ENCODE measurements at places on chromosomes 7 and 10.

DNA sequence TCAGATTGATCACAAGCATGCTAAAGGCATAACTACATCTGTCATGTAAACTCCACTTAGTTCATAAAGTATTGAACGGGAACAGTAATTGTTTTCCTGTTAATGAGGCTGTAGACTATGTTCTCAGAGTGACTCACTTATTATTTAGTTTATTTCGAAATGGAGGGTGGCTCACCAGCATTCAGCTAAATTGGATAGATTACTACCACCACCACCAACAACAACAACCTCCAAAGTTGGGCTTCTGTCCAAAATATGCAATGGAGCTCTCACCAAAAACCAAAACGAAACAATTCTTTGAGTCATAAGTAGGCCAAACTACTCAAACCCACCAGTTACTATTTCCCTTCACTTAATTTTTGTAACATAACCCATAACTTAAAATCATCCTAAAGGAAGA lies 127.9 kb upstream of the NRBF2 start:
- no peak for DNase-seq

GRCh38 chr7:70171369-70171920 lies 573.2 kb downstream of the AUTS2 start:
- no peak for DNase-seq

DNA sequence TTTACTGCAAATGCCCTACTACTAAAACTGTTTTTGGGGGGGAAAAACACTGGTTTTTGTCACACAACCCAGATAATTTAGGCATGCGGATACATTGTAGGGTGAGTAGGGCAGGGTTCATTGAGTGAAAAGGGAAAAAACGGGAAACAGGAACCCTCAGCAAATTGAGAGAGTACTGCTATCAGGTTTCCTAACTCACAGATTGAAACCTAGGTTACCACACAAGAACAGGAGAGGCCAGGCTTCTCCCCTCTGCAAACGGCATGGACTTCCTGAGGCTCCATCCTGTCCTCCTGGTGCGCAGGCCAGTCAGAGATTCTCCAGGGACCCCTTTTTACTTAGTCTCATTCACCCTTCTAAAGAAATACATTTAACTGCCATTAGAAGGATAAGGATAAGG lies 30.6 kb downstream of the AVL9 start:
- DNase-seq, result no peak

GRCh38 chr10:22444219-22444788 lies 99.0 kb downstream of the SPAG6 start:
- DNase-seq, result no peak

DNA sequence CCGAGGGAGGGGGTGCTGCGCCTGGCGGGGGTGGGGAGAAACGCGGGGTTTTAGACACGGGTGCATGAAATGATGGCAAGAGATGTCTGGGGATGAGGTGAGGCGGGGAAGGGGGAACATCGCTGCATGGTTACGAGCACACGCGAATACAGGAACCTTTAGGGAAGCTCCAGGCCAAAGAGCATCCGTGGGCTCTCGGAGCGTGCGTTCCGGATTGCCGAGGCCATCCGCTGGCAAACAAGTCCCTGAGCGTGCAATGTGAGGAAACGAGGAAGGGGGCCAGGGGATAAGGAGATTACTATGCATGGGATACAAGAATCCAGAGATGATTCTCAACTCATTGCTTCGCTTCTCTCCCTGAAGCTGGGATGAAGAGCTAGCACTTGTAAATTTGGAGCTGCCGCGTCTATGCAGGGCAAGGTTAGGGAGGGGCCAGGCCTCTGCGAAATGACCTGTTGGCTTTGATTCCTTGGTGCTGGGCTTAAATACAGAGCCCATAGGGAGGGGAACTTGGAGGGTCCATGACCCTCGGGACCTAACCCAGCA lies 520 bp upstream of the WNT2 start:
- DNase-seq, result no peak

DNA sequence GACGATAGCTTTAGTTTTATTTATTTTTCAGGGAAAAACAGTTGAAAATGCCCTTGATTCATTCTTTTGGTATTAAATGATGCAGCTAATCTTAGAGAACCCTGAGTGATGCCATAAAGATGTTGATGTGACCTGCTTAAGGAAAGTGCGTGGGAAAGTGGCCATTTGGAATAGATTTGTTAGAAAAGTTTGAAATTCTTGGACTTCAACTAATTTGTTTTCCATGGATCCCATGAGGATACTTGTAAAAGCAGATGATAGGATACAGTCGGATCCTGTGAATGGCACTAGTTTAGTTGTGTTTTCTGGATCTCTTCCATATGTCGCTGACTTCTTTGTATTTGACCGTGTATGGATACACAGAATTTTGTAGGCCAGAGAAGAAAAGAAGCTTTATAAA lies 69.0 kb downstream of the SEPTIN7 start:
- DNase-seq, result no peak

GRCh38 chr10:133391249-133391635 lies 2.7 kb upstream of the MTG1 start:
- DNase-seq, result no peak

DNA sequence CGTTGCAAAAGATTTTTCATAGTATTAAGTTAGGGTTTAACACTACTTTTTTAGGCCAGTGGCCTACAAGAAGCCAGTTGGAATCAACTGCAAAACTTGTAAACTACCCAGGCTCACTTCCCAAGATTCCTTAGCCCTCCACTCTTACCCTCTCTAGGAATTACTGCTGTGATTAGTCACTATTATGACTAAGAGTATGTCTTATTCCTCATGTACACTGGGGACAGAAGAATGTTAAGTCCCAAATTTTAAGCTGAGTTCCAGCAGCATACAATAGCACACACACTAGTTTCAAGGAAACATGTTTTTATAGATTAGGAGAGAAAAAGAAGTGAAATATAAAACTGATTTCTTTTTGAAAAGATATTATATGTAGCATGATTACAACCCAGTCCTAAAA lies 42.8 kb downstream of the FBXL13 start:
- DNase-seq, result no peak

- no peak for DNase-seq
These were observed 12.0 kb upstream of the SP8 start for GRCh38 chr7:20798694-20799121.

- DNase-seq, result no peak
These were observed 153.2 kb upstream of the ADO start for GRCh38 chr10:62651341-62651740.

DNA sequence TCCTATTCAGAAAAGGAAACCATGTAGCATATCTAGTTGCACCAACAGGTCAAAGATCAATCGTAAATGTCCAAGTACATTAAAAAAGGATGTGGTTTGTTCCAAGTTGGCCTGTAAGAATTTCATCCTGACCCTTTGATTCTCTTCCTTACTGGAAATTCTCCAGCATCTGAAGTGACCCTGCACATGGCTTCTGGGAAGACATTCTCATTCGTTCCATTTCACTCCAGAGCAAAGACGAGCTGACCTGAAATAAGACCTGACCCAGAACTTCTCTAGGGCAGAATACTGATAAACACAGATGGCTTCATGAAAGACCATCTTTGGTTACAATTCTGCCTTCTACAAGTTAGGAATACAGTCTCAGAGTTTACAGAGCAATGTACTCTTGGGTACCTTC lies 39.8 kb downstream of the ASB4 start:
- no peak for DNase-seq

GRCh38 chr10:49280001-49280408 lies 19.0 kb upstream of the C10orf71 start:
- no peak for DNase-seq

- peak; percentile 10 for DNase-seq
These were observed 31.1 kb downstream of the PCGF5 start for GRCh38 chr10:91251430-91252056.

- DNase-seq, result no peak
These were observed 16.6 kb downstream of the ZNF862 start for GRCh38 chr7:149854611-149855360.

DNA sequence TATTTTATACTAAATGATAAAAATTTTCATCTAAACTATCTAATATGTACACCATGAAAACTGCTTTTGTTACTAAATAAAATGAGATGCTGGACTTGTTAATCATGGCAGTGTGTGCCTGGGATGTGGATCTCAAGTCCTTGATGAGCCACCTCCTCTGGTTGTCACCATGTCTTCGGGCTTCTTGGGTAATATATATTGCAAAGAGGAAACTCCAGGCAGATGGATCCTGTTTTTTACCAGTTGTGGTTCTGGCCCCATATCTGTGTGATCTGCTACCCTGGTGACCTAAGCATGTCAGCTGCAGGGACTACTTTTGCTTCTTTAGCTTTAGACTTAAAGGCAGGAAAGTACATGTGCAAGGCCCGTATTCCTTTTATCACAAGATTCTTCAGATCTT lies 46.2 kb downstream of the TMEM60 start:
- no peak for DNase-seq

GRCh38 chr7:156511426-156511825 lies 129.1 kb upstream of the RNF32 start:
- DNase-seq, result no peak

All from stimulated activated CD8-positive, alpha-beta memory T cell treated with anti-CD3 and anti-CD28 coated beads, Interleukin-4, amount 100 ng/mL, for 1 hour (primary cell).